ENCODE measurements at places on chromosomes 5 and 9.

GRCh38 chr9:126860757-126861466 lies 473 bp downstream of the ZBTB34 start:
- DNase-seq, result no peak

GRCh38 chr9:4997196-4997595 lies 12.1 kb downstream of the JAK2 start:
- no peak for DNase-seq

GRCh38 chr9:27864644-27865438 lies 291.6 kb upstream of the C9orf72 start:
- DNase-seq, result no peak

- DNase-seq, result no peak
Observed at GRCh38 chr5:124990723-124991122, 244.3 kb upstream of the ZNF608 start.

DNA sequence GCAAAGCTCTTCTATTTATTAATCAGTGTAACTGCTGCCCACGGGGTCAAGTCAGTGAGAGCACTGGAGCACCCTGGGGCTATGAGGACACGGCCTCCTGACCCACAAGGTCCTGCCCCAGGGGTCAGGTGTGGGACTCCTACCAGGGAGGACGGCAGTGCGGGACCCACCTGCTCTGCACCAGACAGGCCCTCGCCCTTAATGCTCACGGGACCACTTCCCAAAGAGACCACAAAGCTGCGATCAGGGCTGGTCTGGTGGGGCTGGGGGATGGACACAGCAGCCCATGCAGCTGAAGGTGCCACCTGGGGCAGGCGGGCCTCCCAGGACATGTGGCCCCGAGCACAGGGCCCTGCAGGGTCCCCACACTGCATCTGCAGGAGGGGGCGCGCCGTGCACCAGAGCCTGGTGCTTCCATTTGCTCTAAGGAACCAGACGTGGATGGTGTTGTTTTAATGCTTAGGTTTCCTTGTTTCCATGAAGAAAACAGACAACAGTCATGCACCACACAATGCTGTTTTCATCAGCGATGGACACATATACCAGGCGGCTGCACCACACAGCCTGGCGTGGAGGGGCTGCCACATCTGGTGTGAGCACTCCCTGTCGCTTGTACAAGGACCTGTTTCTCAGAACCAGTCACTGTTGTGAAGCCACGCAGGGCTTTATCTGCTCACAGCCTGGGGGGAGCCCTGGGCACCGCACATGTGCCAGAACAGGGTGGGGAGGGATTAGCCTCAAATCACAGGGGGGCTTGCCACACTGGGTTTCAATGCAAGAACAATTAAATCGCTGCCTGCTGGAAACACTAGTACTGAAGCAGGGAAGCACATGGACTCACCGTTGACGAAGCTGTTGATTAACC lies 22.6 kb downstream of the CLPTM1L start:
- no peak for DNase-seq

DNA sequence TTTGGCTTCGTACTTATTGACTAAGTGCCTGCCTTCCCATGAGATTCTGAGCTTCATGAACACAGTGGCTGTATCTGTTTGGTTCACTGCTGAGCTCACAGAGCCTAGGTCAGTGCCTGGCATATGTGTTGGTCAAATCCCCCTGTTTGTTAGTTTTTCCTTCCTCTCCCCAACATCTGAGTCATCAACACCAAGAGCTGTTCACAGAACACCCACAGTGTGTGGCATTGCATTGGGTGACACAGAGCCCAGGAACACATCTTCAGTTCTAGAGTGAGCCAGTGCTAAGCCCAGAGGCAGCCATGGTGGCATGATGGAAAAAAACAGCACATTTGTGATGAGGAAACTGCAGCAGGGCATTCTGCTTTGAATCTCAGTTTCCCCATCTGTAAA lies 294.6 kb downstream of the SEC61B start:
- no peak for DNase-seq

DNA sequence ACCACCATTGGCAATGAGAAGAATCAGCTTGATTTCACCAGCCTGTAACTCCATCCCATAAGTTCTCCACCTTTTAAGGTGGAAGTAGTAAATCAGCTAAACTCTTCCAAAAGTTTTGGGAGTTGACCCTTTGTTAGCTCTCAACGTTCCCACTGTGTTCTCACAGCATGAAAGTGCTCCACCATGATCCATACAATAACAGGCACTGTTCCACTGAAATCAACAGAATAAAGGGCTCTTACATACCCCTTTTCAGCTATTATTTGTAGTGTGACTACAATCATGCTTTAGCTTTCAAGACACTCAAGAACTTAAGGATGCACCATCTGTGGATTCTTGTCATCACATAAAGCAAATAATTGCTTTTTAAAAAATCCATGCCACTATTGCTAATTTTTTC lies 81.6 kb downstream of the PPP2R2B start:
- DNase-seq, result no peak

All from hippocampal formation (tissue), 2 donors.